Activated T-helper 1 cell treated with anti-CD3 and anti-CD28 coated beads, Interleukin-12 subunit alpha, Interleukin-12 subunit beta, Interleukin-2, Interleukin-4 antibody, amounts not matched to agents 30 ng/mL and 10 ng/mL and 1 ng/mL, durations not matched to agents 14 hours and 24 hours and 36 hours (primary cell): ENCODE measurements at places on chromosomes 7 and 10. TPM values are rescaled to one million over a fixed set of nuclear protein-coding genes. Genes with fewer than 3 reads are reported as not detected.

Gene NODAL
- total RNA-seq: not detected in 2 replicates

Gene LOXL4
- total RNA-seq: not detected in 2 replicates

Gene TMEM229A
- total RNA-seq: not detected in 2 replicates

Gene FRMPD2
- not detected in 2 replicates for total RNA-seq

Gene UPK3BL1
- total RNA-seq: 16.3 and 16.9 TPM in 2 replicates

Gene TMEM236
- total RNA-seq: 0.05 TPM in 1 of 2 replicates, not detected in the other

Gene NPSR1
- total RNA-seq: not detected in 2 replicates

Gene MUC12
- total RNA-seq: 0.44 and 0.81 TPM in 2 replicates

Gene LRRC17
- 0.17 TPM in 1 of 2 replicates, not detected in the other for total RNA-seq

Gene PDIA4
- total RNA-seq: 132 and 142 TPM in 2 replicates

Gene AUTS2
- 2.4 and 2.7 TPM in 2 replicates for total RNA-seq

Gene PHTF2
- 30.9 and 31.2 TPM in 2 replicates for total RNA-seq

Gene PAX2
- total RNA-seq: not detected in 2 replicates
